ENCODE measurements at places on chromosomes 5 and 9. TPM values are rescaled to one million over a fixed set of nuclear protein-coding genes. Genes with fewer than 3 reads are reported as not detected.

Gene HRH2
- total RNA-seq, result 34.5 TPM

Gene PLK2
- 2.4 TPM for total RNA-seq

Gene PRLR
- total RNA-seq, result not detected

Gene HDAC3
- total RNA-seq, result 86.3 TPM

Gene C9orf50
- not detected for total RNA-seq

Gene CORO2A
- 6.5 TPM for total RNA-seq

Data from activated CD8-positive, alpha-beta memory T cell treated with anti-CD3 and anti-CD28 coated beads for 36 hours (primary cell).